ENCODE measurements at places on chromosomes 1 and 21. TPM values are rescaled to one million over a fixed set of nuclear protein-coding genes. Genes with fewer than 3 reads are reported as not detected.

- H3K27ac ChIP-seq, result no peak overlapping the region
- DNase-seq, result no peak
- no peaks in the 10 kb centered on the region for H3K4me1 ChIP-seq
- peaks cover 2% of the 10 kb centered on the region for H3K27me3 ChIP-seq
- H3K36me3 ChIP-seq, result peaks cover 2% of the 10 kb centered on the region
These were observed 10.2 kb upstream of the OR10J4 start for GRCh38 chr1:159421821-159422220.

GRCh38 chr1:39204441-39205081 lies at the start of gene MACF1:
Gene MACF1 (plus strand): TSS chr1:39204695. CDS start chr1:39205023, 328 bp downstream.
- peak within 1 kb of the TSS; percentile 98 for H3K27ac ChIP-seq
- peaks cover 55% of the 10 kb centered on the region for H3K4me1 ChIP-seq
- peaks cover 9% of the 10 kb centered on the region for H3K36me3 ChIP-seq
- peak within 1 kb of the TSS; percentile 81 for H3K4me3 ChIP-seq

GRCh38 chr1:166884971-166885370 lies 8.9 kb upstream of the TADA1 start:
- H3K4me3 ChIP-seq, result no peak overlapping the region
- peaks cover 21% of the 10 kb centered on the region for H3K27me3 ChIP-seq
- H3K27ac ChIP-seq, result no peak overlapping the region
- no peaks in the 10 kb centered on the region for H3K36me3 ChIP-seq

GRCh38 chr1:116314305-116314919 lies 58.6 kb upstream of the ATP1A1 start:
- no peak overlapping the region for H3K27ac ChIP-seq
- peaks cover 28% of the 10 kb centered on the region for H3K4me1 ChIP-seq
- no peaks in the 10 kb centered on the region for H3K27me3 ChIP-seq
- DNase-seq, result no peak
- H3K36me3 ChIP-seq, result no peaks in the 10 kb centered on the region

DNA sequence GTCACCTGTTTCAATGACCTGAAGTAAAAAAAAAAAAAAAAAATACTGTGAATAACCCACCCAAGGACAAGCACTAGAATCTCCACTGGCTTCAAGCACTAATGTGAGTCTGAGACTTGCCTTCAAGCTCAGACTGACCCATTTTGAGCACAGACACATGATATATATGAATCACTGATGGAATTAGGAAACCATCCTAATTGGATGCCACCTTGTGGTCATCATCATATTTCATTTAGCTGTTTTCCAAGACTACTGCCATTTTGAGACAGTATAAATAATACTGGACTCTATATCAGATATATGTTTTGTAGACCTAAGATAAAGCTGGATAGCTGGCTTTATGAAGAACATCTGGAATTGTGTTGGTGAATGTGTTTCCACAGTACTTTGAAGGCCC lies 1232.0 kb downstream of the KCNT2 start:
- no peaks in the 10 kb centered on the region for H3K36me3 ChIP-seq
- no peak for DNase-seq
- H3K4me3 ChIP-seq, result no peak overlapping the region
- H3K27me3 ChIP-seq, result no peaks in the 10 kb centered on the region

DNA sequence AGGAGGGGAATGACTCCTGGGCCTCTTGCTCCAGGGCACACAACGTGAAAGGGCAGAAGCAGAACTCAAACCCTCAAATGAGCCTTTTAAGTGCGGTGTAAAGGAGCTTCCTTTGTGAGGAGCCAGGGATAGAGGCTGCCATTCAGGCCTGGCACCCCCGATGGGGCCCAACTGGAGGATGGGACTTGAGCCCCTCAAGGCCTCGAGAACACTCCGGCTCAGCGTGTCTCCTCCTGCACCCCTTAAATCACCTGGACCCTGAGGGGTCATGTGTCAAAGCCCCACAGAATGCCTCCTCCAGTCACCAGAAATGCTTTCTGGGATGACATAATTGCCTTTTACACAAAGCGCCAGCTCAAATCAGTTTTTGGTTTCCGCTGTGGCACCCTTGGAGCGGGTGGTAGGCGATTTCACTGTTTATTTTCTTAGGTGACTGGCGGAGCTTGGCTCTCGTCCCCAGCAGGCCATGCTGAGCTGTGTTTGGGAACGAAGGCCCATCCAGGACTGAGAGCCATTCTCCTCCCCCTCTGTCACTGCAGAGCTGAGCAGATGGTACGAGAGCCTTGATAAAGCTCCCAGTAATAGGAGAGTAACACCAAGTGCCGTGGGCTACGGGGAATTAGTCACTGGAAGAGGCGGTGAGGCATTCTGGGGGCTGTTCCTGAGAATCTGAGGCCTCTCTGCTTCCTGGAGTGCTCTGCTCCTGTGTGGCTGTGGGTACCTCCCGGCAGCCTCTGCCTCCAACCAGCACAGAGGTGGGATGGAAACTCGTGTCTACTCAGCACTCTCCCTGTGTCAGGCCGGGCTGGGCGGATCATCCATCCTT lies 163.0 kb downstream of the GRIK3 start:
- no peak for DNase-seq
- H3K4me3 ChIP-seq, result no peak overlapping the region
- H3K27me3 ChIP-seq, result peaks cover 2% of the 10 kb centered on the region
- no peaks in the 10 kb centered on the region for H3K4me1 ChIP-seq

DNA sequence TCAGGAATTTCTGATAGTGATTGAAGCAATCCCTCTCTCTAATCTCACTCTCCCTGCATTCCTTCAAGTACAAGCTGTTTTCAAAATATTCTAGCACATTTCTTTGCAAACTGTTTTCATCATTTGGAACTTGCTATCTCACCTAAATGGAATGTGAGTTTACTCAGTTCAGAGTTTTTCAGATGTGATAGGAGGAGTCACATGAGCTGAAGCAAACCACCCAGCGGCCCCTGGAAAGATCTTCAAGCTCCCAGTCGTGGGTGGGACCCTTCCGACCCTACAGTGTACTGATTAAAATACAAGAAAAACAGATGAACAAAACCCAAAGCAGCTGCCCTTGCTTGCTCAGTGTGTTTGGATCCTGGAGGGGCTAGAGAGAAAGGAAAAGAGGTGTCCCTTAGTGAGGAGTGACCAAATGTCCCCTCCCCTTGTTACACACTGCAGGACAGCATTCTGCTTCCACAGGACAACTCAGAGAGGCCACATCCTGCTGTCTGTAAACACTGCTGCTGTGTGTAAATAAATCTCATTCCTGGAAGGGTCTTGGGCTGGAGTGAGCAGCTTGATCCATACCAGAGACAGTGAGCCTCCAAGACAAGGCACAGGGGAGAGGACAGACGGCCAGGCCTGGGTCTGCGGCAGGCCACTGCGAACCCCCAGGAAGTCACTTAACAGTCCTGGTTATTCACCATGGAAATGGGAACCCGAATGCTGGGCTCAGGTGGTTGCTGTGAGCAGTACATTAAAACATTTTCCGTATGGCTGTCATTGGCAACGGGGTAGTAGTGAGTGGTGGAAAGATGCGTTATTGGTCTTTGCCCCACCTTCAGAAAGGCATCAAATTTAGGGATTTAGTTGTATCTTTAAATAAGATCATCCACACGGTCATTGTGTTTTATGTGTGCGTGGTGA lies 229.2 kb downstream of the RHOU start:
- H3K27me3 ChIP-seq, result no peaks in the 10 kb centered on the region
- H3K4me3 ChIP-seq, result no peak overlapping the region
- no peaks in the 10 kb centered on the region for H3K36me3 ChIP-seq
- DNase-seq, result no peak
- H3K4me1 ChIP-seq, result no peaks in the 10 kb centered on the region

DNA sequence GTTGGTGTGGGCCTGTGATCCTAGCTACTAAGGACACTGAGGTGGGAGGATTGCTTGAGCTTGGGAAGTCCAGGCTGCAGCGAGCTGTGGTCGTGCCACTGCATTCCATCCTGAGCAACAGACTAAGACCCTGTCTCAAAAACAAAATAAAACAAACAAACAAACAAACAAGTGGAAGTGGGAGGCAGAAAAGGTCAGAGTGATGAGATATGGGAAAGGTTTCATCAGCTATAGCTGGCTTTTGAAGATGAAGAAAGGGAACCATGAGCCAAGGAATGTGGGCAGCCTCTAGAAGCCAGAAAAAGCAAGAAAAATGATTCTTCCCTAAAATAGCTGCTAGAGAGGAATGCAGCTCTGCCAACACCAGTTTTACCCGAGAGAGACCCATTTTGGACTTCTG lies 10.6 kb upstream of the NUCKS1 start:
- peaks cover 20% of the 10 kb centered on the region for H3K4me1 ChIP-seq
- DNase-seq, result no peak
- no peak overlapping the region for H3K4me3 ChIP-seq
- no peaks in the 10 kb centered on the region for H3K27me3 ChIP-seq

- no peaks in the 10 kb centered on the region for H3K4me1 ChIP-seq
- H3K27me3 ChIP-seq, result no peaks in the 10 kb centered on the region
- no peak overlapping the region for H3K27ac ChIP-seq
- no peak overlapping the region for H3K4me3 ChIP-seq
- H3K36me3 ChIP-seq, result peaks cover 51% of the 10 kb centered on the region
These were observed 11.4 kb downstream of the EMC1 start for GRCh38 chr1:19239876-19240275.

DNA sequence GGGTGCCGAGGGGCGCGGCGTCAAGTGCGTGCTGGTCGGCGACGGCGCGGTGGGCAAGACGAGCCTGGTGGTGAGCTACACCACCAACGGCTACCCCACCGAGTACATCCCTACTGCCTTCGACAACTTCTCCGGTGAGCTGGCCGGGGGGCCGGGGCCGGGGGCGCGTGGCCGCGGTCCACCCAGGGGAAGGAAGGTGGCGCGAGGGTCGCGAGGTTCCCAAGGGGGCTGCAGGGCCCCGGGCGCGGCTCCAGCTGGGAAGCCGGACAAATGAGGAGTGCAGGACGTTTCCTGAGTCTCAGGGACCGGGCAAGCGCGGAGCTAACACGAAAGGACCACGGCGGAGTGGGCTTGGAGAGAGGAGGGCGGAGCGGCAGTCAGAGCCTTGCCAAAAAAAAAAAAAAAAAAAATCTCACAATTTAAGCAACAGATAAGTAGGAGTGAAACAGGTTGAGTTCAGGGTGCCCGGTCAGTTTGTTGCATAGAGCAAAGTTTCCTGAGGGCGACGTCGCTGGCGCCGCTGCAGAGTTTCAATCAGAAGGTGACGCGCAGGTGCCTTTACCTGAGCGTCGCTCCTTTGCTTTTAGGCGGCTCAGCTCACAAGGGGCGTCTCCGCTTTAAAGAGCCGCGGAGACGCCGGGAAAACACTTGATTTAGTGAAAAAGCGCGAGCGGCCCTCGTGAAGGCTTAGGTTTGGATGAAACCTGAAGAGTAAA lies 750 bp downstream of the RHOU start:
- DNase-seq, result peak; percentile 21
- H3K27me3 ChIP-seq, result peaks cover 5% of the 10 kb centered on the region
- H3K36me3 ChIP-seq, result no peaks in the 10 kb centered on the region
- H3K4me1 ChIP-seq, result peaks cover 3% of the 10 kb centered on the region

- H3K27me3 ChIP-seq, result no peaks in the 10 kb centered on the region
- no peak overlapping the region for H3K27ac ChIP-seq
- H3K4me3 ChIP-seq, result no peak overlapping the region
- H3K4me1 ChIP-seq, result peaks cover 3% of the 10 kb centered on the region
- H3K36me3 ChIP-seq, result peaks cover 70% of the 10 kb centered on the region
These were observed 55.8 kb downstream of the CENPF start for GRCh38 chr1:214658785-214659184.

DNA sequence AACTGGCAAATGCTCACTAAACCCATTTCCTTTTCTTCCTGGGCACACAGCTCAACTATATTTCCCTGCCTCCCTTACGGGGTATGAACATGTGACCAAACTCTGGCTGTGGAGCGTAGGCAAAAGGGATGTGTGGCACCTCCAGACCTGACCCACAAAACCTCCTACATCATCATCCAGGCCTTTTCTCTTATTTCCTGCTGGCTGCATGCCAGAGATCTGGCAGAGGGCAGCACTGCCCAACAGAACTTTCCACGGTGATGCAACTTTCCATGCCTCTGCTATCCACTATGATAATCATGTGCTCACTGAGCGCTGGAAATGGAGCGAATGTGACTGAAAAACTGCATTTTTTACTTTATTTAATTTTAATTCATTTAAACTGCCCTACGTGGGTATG lies 99.6 kb upstream of the CACNA1E start:
- H3K4me1 ChIP-seq, result no peaks in the 10 kb centered on the region
- no peaks in the 10 kb centered on the region for H3K36me3 ChIP-seq
- no peak overlapping the region for H3K4me3 ChIP-seq
- H3K27me3 ChIP-seq, result no peaks in the 10 kb centered on the region
- DNase-seq, result no peak
- H3K27ac ChIP-seq, result no peak overlapping the region

DNA sequence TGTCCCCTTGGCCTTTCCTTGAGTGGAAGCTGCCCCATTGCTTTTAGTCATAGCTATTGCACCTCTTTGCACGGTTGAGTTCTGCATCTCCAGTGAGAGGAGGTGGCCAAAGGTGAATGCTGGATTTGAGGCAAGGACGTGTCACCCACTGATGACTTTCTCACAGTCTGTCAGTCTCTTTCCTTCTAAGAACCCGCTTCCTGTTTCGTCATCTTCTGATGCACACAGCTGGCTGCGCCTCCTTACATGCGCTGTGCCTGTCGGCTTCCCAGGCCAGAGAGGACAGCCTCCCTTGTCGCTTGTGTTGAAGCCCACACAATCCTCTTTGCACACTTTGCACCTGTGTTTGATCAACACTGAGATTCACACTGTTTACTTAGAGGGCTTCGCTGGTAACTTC lies 41.8 kb upstream of the PWP2 start:
- no peaks in the 10 kb centered on the region for H3K27me3 ChIP-seq
- DNase-seq, result peak; percentile 82
- H3K27ac ChIP-seq, result peak overlapping the region; percentile 94
- H3K36me3 ChIP-seq, result peaks cover 23% of the 10 kb centered on the region

GRCh38 chr1:87916965-87917364 lies 588.3 kb downstream of the LMO4 start:
- H3K4me3 ChIP-seq, result no peak overlapping the region
- H3K4me1 ChIP-seq, result no peaks in the 10 kb centered on the region
- peaks cover 2% of the 10 kb centered on the region for H3K36me3 ChIP-seq
- no peak overlapping the region for H3K27ac ChIP-seq

DNA sequence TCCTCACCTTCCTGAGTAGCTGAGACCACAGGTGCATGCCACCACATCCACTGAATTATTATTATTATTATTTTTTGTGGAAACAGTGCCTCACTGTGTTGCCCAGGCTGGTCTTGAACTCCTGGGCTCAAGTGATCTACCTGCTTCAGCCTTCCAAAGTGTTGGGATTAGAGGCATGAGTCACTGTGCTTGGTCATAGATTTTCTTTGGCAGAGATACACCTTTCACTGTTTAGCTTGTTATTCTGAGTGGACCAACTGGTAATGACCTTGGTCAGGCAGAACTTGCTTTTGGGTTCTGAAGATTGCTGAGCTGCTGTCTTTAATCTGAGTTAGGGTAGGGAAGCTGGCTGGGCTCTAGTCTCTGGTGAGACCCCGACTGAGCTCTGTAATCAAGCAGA lies 66.8 kb downstream of the DNAH14 start:
- H3K4me1 ChIP-seq, result no peaks in the 10 kb centered on the region
- H3K4me3 ChIP-seq, result no peak overlapping the region
- H3K27me3 ChIP-seq, result peaks cover 2% of the 10 kb centered on the region

- H3K36me3 ChIP-seq, result no peaks in the 10 kb centered on the region
- peak; percentile 83 for DNase-seq
These were observed 21.6 kb upstream of the BCL10 start for GRCh38 chr1:85297855-85298629.

The KIF21B gene
- 45.5 TPM for total RNA-seq

The ORC1 gene
- 49.3 TPM for total RNA-seq

The C1orf185 gene
- not detected for total RNA-seq

The KCNN3 gene
- total RNA-seq, result 0.26 TPM

The HORMAD1 gene
- total RNA-seq, result not detected

The TNFRSF18 gene
- total RNA-seq, result 30.7 TPM

The ATP1A2 gene
- not detected for total RNA-seq
